AG09309 (cell line): ENCODE measurements at places on chromosomes 3 and 15.
A peak's percentile ranks its signal among the peaks of the same experiment; 100 is the strongest.

DNA sequence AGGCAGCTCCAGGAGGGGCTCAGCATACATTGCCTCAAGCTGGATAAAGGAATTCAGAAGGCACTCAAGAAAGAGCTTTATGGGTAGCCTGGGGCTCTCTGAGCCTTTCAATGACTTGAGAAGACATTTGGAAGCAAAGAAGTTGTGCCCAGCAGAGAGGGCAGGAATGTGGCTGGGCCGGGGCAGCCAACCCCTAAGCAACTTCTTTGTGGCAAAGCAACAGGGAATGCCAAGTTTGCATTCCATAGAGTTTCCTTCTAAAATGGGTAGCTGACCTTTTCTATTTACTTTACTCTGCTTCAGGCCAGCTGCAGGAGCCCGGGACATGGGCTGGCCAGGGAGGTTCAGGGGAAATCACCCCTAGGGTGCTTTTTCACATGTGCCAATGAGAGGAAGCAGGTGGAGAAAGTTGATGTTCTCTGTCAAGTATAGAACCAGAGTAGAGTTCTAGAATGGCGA, 45.6 kb downstream of the CCDC12 start:
- DNase-seq = no peak

DNA sequence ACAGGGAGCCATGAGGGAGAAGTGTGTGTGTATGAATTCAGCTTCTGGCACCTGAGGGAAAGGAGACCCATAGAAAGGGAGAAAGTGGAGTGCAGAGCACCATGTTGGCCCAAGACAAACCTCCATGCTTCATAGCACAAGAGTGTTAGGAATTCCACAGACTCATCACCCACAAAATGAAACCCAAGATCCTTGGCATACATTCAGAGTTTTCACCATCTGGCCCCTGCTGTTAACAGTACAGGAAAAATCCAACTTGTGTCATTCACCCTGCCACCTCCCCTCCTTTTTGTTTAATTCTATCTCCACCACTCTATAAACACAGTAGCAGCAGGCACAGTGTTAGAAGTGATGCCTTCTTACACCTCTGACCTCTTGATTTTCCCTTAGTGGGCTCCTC, 60.0 kb upstream of the MNS1 start:
- no peak for DNase-seq

DNA sequence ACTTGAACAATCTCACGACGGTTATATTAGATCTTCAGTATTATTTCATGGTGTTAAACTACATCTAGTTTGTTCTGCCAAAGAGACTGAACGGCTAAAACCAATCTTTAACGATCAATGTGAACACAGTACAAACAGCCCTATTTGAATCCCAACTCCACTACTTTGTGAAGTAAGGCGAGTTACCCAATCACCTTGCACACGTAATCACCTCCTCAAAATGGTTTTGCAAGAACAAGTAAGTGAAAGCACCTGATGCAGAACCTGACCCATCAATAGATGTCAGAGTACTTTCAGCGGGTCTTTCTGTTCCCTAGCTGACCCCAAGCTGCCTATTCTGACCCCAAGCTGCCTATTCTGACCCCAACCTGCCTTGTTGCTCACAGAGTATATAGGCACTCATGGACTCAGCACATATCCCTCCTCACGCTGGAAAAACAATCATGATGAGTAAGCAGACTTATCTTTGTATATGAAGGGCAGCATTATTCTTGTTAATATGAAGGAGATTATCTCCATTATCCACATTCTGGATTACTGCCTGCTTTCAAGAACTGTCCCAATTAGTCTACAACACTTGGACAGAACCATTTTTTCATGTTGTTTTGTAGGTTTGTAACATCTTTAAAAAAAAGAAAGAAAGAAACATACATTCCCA, 3.7 kb downstream of the KPNA1 start:
- DNase-seq = no peak

DNA sequence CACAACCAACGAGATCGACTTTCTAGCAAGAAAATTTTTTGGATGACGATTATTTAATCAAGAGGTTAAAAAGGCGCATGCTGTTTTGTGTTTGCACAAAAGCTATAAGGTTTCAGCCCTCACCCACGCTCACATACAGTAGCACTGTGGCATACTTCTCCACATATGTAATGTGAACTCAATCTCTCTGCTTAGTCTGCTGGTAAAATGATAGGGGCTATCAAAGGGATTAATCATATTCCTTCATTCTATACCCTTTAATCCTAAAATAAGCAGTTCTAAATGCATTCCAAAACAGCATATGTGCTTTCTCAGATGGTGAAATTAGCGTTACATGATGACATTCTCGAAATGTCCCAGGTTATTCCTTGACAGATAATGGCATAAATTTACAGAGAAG, 196.9 kb upstream of the PRICKLE2 start:
- no peak for DNase-seq

DNA sequence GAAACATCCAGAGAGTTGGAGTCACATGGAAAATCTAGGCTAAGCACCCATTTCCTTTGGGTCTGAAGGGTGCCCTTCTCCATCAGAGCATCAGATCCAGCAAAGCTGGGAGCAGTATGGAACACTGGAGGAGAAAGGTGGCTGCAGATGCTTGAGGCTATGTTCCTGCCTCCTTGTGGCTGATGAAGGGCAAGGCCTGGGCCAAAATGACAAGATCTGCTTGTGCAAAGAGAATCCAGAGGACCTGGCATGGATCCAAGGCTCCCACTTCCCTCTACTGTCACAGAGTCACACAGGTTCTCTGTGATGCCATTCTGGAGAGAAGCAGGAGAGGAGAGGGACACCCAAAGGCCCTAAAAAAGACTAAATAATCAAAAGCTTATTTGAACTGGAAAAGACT, 9.2 kb upstream of the ATP8B4 start:
- DNase-seq = no peak

DNA sequence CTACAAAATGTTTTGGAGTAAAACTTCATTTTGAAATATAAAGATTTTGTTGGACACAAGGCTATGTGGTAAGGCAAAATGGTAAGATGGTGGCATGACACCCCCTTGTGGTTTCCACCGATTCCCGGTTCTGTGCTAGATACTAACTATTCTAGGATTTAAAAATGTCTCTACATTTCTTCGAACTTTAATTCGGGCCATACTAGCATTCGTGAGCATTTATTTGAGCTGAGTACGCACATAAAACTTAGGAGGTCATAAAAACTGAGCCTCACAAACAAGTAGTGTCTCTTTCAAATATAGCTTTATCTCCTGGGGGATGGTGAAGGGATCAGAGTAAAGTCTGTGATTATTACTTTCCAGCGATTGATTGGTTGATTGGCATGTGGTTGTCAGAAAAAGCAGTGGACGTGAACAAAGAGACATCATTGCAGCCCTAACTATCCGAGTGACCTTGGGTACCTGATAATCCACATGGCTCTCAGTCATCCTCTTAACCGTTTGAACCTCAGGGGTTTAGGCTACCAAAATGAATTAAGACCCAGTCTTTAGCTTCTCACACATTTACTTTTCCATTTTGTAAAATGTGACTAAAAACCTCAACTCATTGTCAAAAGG, 1.1 kb upstream of the ZNF639 start:
- DNase-seq = no peak

DNA sequence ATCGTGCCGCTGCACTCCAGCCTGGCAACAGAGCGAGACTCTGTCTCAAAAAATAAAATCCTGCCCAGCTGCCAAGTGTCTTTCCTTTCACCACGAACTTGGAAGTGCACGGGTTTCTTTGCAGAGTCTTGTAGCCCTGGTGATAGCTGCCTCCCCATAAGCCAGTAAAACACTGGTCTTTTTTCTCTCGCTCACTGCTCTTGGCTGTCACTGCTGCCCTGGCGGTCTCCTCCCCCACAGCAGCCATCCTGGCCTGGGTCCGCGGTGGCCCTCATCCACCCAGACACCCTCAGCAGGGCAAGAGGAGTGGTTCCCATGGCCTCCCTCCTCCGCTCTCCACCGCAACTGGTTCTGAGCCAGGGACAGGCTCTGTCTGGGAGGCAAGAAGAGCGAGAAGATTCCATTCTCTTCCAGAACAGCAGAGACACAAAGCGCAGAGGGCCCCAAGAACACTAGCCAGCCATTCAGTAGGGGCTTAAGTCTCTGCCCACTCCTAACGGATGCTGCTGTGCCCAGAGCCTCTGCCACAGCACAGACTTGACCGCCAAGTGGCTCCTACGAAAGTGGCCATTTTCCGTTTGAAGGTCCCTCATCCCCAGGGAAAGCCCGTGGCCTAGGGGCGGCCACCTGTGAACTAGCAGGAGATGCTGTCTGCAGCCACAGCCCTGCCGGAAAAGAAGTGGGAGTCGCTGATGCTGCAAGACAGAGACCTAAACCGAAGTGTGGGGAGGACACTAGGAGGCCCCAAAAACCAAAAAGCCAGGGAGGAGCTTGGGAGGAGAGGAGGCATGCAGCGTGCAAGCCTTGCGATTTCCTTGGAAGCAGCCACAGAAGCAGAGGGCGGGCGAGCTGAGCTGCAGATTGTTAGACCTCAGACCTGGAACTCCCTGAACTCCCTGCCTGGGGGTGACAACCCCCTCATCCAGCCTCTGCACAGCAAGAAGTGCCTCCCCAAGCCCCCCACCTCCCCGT, 44.1 kb downstream of the KLHL25 start:
- no peak for DNase-seq

- no peak for DNase-seq
Measured at GRCh38 chr3:53139906-53140846, 9.9 kb upstream of the RFT1 start.

DNA sequence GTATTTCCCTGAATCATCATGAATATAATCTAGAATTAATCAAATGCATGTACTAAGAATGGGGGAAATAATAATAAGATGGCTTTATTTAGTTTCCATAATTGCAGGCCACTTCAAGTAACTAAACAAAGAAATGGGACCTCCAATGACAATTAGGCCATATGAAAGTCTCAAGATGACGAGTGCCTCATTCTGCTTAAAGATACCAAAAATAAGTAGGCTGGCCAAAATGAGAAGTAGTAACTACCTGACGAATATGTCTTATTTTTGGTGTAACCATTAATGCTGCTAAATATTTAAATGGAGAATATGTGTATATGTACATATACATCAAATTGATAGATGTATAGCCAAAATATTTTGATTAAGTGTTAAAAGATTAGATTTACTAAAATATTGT, 932.6 kb downstream of the EPHA3 start:
- DNase-seq = no peak

- no peak for DNase-seq
Measured at GRCh38 chr3:174158674-174159073, 700.5 kb upstream of the NAALADL2 start.

DNA sequence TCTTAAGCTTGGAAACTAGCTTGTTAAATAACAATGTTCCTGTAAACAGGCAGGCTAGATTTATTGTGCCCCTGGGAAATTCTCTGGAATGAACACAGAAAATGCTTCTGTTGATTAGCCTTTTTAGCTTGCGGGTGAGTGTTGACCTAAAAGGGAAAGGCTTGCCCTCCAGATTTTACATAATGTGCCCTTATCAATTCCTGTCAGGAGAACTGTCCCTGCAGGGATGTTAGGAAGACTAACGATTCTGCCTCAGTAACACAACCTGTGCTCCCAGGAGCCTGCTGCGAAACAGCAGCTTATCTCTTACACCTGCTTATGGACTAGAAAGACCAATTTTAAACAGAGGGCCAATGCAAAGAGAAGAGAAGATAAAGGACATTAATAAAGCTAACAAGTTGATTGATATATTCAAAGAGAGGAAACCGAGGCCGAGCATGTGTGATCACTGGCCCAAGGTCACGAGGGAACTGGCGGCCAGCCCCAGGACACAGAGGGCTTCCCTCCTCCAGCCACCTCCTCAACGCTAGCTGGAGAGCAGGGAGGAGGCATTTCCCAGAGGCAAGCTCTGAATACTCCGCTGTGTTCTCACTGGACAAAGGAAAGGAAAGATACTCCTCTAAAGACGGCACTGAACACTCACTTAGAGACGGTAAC, 48.4 kb upstream of the TJP1 start:
- no peak for DNase-seq

GRCh38 chr3:6915898-6916297, 55.0 kb downstream of the GRM7 start:
- no peak for DNase-seq

GRCh38 chr3:62093025-62093424, 280.3 kb downstream of the FEZF2 start:
- no peak for DNase-seq

DNA sequence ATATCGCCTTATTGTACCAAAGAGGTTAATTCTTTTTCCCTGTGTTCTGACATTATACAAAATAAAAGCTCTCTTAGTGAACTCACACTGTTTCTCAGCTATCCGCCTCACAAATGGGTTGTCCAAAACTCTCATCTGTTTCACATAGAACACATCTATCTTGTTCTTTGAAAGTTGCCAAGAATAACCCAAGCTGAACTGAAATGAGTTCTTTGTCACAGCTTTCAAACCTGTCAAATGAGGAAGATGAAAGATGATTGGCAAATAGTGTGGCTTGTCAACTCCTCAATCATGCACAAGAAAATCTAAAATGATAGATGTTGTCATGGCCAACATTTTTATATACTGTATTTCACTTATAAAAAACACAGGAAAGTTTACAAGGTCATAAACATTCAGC, 168.1 kb upstream of the OSTN start:
- DNase-seq = no peak

GRCh38 chr3:16838561-16838960, 46.2 kb upstream of the PLCL2 start:
- DNase-seq = no peak

DNA sequence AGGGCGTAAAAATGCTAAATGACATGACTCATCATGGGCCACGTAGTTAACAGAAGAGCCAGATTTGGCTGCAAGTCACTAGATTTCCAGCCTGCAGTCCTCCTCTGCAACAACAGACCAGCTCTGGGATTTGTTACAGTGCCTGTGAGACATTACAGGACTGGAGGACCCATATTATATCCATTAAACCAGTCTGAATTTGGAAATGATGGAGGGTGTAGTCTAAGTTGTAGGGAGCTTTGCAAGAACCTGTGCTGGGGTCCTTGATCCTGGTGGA, 10.8 kb downstream of the ZNF774 start:
- peak; percentile 67 for DNase-seq

- no peak for DNase-seq
Measured at GRCh38 chr3:163632722-163633121, 1445.6 kb downstream of the SI start.

DNA sequence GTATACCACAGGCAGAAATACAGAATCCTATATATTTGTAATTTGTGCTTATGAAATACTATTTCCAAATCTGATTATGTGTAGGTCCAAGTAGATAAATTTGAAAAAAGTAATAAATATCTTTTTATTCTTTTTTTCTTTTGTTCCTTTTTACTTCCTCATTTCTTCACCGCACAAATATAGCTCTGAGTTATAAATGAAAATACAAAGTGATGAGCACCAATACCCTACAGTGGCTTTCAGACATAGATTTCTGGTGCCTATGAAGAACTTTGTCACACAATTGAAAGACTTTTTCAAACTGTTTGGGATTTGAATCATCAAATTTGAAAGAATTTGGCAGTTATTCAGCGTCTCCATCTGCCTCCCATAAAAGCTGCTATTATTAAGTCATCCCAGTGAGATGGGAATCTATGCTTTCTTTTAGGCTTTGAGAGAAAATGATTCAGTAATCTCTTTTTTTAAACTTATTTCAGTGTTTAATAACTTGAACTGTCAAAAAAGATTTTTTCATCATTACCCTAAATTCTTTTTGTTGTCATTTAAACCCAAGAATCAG, 363.6 kb upstream of the GOLIM4 start:
- DNase-seq = peak; percentile 7
